SJCRH30 (cell line): ENCODE measurements at places on chromosomes 13 and 19.

DNA sequence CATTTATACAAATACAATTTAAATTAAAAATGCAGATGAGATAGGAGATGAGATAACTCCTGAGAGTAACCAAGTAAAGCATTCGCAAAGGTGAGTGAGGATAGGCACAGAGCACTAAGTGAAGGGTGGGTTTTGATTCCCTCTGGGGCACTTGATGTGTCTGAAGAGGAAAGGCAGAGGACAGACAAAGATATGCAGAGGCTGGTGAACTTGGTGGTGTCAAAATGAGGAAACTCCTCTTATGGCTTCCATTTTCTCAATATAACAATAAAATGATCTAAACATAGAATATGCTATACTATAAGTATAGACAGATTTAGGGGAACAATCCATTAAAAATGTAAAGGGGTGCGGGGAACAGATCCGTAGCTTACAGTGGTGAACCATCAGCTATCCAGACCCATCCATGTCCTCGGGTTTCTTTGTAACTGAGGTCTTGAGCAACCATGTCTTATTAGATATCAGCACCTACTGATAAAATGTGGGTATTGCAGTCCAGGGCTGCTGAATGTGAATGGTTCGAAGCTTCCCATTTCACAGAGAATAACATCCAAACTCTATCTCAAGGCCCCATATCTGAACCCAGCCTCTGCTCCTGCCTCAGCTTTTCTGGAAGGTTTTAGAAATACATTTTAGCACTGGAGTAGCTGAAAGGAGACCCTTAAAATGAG is 73.9 kb upstream of the SLC10A2 start:
- DNase-seq: peak; percentile 13

DNA sequence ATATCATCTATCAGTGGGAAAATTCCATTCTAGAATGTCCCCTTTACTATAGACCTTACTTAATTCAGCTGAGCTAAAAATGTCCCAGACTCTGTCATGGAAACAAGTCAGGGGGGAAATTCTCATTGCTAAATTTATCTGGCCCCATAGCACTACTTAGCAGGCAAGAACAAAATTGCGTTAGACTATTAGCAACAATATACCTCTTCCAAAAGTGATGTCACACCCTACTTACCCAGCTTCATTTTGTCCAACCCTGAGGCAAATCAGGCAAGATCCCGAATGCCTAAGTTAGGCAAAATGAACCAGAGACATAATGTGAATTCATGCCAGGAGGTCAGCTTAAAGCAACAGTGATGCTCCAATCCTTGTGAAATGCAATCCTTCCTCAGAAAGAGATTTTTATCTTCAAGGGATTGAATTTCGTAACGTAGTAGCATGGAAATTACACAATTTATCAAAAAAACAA is 93.7 kb downstream of the FRY start:
- no peak for DNase-seq

GRCh38 chr19:49413348-49413747 is 9.9 kb downstream of the PTH2 start:
- no peak for DNase-seq

DNA sequence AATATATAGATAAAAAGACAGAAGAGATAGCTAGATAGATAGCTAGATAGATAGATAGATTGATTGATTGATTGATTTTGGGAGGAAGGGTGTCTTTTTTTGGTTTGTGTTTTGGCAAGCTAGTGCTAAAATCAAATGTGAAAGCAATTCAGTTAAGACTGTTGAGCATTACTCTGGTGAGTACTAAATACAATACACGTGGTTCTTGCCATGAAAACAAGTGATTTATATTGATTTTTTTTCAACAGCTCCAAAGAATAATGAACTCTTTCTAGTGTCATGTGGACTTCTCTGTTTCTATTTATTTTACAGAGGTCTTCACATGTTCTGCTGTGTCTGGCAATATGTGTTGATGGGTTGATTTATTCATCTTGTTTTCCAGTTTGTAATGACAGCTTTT is 172.0 kb downstream of the POU4F1 start:
- no peak for DNase-seq

GRCh38 chr13:100875392-100876043 is 200.9 kb upstream of the TMTC4 start:
- DNase-seq: no peak

DNA sequence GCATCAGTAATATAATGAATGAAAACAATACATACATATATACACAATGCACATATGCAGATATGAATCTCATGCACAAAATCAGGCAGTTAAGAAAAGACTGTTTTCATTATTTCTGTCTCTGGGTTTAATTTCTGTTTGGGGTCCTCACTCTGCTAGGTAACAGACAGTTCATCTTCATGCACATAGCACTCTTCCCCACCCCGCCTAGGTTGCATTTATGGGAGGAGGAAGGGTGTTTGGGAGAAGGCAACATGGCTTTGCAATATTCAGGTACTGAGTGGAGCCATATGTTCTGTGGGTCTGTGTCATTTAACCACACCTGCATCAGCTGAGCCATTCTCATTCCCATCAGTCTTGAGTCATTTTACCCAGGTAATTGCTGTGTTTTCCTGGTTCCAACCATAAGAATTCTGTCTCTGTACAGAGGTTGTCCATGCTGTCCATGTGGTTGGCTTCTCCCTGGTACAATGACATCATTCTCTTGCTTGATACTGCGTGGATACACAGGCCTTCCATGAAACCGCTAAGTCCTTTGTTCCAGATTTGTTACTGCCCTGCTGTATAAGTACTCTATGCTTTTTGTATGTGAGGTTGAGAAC is 45.3 kb downstream of the RFC3 start:
- no peak for DNase-seq

DNA sequence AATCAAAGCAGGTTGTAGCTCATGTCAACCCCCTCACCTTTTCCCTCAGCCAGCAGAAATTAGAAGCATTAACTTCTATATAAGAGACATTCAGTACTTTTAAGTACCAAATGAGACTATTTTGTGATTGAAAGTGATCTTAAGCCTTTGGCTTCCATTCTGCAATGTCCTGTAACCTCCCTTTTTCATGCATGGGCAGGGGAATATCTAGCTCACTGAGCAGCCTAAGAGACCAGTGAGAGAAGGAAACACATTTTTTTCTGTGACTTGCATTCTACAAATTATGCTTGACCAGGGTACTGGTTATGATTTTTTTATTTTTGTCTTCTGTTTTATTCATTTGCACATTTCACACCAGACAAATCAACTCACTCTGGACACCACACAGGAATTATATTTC is 369.6 kb downstream of the KCTD12 start:
- DNase-seq: no peak

DNA sequence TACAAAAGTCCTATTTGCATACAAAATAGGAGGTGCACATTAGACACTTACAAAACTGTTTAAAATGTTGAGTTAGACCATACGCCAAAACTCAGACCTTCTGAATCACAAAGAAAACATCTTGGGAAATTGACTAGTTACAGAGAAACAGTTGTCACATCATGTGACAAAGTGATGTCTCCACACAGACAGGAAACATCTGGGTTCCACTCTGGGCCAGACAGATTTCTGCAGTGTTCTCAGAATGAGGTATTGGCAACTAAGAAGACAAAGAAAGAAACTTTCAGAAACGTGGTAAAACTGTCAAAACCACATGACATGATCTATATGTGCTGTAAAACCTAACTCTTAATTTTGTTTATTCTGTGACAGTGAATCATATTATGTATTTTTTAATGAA is 6.7 kb downstream of the ZNF793 start:
- DNase-seq: no peak

DNA sequence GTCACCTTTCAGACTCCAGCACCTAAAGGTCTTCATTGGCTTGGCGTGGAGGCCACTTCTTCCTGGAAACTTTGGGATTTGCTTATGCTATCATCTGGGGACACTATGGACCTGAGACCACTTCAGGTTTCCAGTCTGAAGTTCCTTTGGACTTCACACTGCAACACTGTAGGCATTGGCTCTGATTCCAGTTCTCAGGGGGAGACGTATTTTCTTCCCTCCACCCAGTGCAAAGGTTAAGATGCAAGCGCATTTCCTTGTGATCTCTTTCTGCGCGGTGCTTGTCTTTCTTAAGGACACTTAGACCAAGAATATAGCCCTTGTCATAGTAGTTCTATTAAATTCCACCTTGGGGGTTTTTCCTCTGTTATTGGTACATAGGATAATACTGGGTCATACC is 299.8 kb downstream of the TSHZ3 start:
- DNase-seq: no peak

- DNase-seq: peak; percentile 86
Observed at GRCh38 chr19:45439569-45440258, 16.0 kb upstream of the ERCC1 start.

GRCh38 chr19:16671652-16672274 is 10.8 kb downstream of the TMEM38A start:
- peak; percentile 89 for DNase-seq
